Heart left ventricle (tissue), 16 donors: ENCODE measurements at places on chromosomes 5 and 9. TPM values are rescaled to one million over a fixed set of nuclear protein-coding genes. Genes with fewer than 3 reads are reported as not detected.

PCDHGB1 gene
- total RNA-seq: 4.4 TPM

DNA sequence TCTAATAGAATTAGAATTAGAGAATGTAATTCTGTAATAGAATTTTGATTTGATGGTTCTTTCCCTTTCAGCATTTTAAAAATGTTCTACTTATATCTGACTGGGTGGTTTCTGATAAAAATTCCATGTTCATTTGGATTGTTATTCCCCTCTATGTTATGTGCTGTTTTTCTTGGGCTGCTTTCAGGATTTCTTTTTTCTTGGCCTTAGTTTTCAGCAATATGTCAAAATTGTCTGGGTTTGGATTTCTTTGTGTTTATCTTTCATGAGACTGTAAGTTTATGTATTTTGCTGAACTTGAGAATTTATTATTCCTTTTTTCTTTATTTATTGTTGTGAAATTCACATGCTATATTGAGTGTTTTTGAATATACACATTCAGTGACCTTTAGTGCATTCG lies 189.1 kb downstream of the RANBP17 start:
- no peaks in the 10 kb centered on the region for H3K27me3 ChIP-seq
- H3K36me3 ChIP-seq: no peaks in the 10 kb centered on the region
- H3K4me3 ChIP-seq: no peak overlapping the region
- H3K4me1 ChIP-seq: no peaks in the 10 kb centered on the region

DNA sequence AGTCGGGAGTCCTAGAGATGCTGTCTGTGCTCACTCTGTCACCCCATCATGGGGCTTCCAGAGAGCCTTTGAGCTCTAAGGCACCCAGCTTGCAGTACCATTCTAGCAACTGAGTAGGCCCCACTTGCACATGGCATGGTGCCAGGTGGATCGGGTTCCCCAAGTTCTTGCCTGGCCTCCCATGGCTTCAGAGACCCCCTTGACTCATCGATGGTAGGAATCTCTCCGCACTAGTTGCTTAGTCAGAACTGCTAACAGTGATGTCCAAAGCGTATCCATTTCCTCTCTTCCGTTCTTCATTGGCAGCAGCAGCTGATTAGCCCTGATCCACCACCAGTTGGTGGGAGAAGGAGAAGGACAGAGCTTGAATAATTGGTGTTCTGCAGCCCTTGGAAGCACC lies 70.3 kb upstream of the RARS1 start:
- no peak for DNase-seq
- H3K27me3 ChIP-seq: no peaks in the 10 kb centered on the region
- peaks cover 5% of the 10 kb centered on the region for H3K4me1 ChIP-seq
- no peak overlapping the region for H3K4me3 ChIP-seq
- no peaks in the 10 kb centered on the region for H3K36me3 ChIP-seq

DNA sequence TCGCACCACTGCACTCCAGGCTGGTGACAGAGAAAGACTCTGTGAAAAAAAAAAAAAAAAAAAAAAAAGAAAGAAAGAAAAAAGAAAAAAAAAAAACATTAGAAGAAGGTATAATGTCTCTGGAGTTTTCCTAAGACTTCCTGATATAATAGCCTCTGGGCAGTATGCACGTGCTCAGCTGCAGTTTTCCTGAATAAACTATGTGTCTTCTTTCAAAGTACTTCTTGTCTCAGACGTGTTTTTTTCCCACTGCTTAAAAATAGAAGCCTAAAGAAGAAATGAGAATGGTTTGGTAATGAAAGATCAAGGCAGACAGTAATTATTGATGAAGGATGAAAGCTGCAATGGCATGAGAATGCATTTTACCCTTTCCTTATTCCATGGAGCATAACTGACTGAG lies 148.1 kb upstream of the TRPC7 start:
- H3K36me3 ChIP-seq: no peaks in the 10 kb centered on the region
- H3K27me3 ChIP-seq: no peaks in the 10 kb centered on the region
- no peak overlapping the region for H3K27ac ChIP-seq
- H3K4me1 ChIP-seq: no peaks in the 10 kb centered on the region
- no peak overlapping the region for H3K4me3 ChIP-seq

DNA sequence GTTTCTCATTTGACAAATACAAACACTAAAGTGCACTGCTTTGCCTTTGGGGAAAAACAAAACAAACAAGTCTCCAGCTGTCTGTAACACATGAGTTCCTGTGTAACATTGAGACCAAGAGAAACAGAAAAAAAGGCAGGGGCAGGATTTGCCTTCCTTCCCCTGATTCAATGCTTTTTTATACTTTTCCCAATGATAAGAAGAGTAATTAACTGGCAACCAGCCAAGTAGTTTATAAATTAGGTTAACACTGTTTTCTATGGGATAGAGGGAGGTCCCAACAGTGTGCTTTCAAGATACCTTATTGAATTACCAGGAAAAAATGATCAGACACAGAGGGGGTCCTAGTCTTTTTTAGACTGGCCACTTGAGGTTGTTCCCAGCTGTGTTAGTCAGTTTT lies 346.8 kb downstream of the TRIM36 start:
- H3K4me1 ChIP-seq: no peaks in the 10 kb centered on the region
- no peaks in the 10 kb centered on the region for H3K27me3 ChIP-seq
- no peak overlapping the region for H3K4me3 ChIP-seq
- H3K36me3 ChIP-seq: no peaks in the 10 kb centered on the region
- DNase-seq: no peak

DNA sequence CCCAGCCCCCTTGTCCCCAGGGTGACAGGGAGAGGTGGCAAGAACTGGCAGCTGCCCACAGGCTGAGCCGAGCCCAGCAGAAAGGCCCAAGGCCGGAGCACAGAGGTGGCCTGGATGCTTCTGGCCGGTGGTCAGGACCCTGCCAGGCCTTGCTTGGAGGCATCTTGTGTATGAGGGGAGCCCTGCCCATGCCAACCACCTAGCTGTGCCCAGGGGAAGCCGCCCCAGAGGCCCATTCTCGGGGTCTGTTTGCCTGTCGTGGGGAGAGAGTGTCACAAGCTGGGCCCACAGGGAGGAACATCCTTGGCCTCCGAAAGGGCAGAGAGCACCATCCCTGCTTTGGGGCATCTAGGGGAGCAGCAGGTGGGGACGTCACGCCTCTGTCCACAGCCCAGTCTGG lies 10.0 kb downstream of the NKD2 start:
- H3K27me3 ChIP-seq: no peaks in the 10 kb centered on the region
- peak; percentile 22 for DNase-seq
- no peak overlapping the region for H3K4me3 ChIP-seq
- H3K36me3 ChIP-seq: no peaks in the 10 kb centered on the region
- no peak overlapping the region for H3K27ac ChIP-seq
